ENCODE measurements at places on chromosomes 11 and 22.

DNA sequence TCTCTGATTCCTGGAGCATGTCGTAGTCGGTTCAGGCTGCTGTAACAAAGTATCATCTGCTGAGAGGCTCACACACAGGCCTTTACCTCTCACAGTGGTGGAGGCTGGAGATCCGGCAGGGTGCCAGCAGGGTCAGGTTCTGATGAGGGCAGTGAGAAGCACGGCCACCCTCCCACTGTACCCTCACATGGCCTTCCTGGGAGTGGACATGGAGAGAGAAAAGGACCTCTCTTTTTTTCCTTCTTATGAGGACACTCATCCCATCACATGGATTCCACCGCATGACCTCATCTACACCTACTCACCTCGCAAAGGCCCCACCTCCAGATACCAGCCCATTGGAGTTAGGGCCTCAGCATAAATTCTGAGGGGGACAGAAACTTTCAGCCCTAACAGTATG, 99.5 kb downstream of the BCR start:
- no peak for DNase-seq

DNA sequence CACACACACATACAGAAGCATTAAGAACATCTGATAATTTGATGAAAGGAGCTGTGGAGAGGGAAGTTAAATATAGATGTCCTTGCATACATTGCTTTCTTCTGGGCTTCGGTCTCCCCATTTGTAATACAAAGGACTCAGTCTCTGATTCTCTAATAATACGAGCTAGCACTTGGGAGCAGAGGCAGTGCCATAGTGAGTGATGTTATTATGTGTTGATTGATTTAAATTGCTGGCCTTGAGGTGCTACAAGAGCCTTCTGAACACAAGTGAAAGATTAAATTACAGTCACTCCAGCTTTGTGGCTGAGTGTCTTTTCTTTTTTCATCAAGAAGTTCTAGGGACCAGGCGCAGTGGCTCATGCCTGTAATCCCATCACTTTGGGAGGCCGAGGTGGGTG, 61.5 kb upstream of the HMGXB4 start:
- no peak for DNase-seq

GRCh38 chr11:33160136-33160535, 1.1 kb downstream of the CSTF3 start:
- DNase-seq = no peak

DNA sequence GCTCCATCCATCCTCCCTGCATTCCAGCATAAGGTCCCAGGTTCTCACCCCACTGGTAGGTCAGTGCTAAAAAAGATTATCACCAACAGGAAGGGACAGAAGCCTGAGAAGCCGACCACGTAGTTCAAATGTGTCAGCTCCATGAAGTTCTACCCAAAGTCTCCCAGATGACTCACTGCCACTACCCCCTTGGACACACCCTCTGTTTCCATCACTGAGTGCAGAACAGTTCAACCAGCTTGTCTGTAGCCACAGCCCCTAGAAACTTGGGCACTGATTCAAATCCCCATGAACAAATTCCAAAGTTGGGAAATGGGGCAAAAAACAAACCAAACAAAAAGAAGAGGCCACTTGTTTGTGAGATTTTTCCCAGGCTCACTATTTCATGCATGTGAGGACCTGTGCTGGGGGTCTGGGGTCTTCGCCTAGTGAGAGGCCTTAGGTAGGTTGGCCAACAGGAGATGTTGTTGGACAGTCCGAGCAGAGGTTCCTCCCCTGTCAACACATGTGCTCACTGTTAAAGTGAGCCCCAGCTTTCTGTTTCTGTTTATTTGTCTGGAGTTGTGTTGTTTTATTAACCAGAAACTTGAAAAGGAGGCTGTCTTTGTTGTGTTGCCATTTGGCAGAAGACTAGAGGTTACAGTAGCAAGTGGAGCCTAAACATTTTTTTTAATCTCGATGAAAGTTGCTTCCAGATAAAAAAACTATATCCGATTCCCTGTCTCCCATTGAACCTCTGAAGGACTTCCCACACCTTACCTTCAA, 24.2 kb upstream of the FLI1 start:
- DNase-seq = no peak

GRCh38 chr22:47654922-47655491, 892.6 kb downstream of the TBC1D22A start:
- no peak for DNase-seq

- DNase-seq = no peak
Observed at GRCh38 chr22:20178075-20178914, 27.4 kb upstream of the CCDC188 start.

- no peak for DNase-seq
Observed at GRCh38 chr11:38543311-38543710, 1945.3 kb upstream of the RAG2 start.
